Amniotic epithelial cell (primary cell): ENCODE measurements at places on chromosomes 4 and X.

DNA sequence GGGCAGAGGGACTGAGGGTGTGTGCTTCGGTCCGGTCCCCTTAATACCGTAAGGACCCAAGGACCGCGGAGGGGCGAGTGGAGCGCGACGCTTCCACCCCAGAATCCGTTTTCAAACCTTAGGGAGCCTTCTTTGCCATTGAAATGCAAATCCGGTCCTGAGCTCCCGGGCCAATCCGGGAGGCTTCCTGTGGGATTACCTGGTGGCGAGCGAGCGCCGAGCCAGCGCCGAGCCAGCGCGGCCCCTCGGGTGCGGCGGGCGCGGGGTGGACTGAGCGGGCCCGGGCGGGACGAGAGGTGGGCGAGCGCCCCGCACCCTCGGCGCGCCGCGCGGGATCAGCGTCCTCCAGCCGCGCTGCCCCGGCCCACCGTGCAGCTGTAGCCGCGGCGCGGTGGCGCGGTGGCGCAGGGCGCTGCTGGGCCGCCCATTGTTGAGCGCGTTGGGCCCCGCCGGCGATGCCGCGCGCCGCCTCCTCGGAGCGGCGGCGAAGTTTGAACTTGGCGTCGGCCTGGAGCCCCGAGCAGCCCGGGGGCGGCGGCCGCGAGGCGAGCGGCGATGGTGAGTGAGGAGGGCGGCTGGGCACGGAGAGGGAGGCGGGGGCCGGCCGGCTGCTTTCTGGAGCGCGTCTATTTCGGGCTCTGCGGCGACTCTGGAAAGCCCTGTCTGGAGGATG, 208.7 kb downstream of the SOWAHB start:
- DNase-seq = no peak

- DNase-seq = no peak
These were observed 3.4 kb upstream of the RRAGB start for GRCh38 chrX:55714161-55714560.

- peak; percentile 90 for DNase-seq
These were observed 185.0 kb upstream of the GPRIN3 start for GRCh38 chr4:89492581-89493071.

- no peak for DNase-seq
These were observed 586.8 kb upstream of the PITX2 start for GRCh38 chr4:111209706-111210105.

- DNase-seq = no peak
These were observed 434 bp downstream of the CXCL3 start for GRCh38 chr4:74038086-74038424.

DNA sequence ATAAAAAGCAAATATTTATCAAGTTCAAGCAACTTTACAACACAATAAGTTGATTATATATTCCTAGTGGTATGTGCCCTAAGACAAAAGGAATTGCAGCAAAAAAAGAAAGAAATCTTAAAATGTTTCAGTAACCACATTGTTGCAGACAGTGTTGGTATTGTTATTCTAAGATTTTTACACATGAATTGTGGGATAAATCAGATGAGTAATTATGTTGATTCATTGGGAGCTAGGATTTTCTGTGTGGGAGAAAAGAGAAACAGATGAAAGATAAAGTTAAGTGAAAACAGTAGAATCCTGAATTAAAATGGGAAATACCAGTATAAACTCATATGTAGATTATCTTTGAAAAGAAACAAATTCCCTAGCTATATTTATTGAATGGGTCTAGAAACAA, 362.4 kb downstream of the PPP3CA start:
- DNase-seq = peak; percentile 83

GRCh38 chr4:126924237-126924636, 708.5 kb upstream of the INTU start:
- no peak for DNase-seq

GRCh38 chr4:189769131-189769530, 171.5 kb upstream of the FRG1 start:
- DNase-seq = no peak

DNA sequence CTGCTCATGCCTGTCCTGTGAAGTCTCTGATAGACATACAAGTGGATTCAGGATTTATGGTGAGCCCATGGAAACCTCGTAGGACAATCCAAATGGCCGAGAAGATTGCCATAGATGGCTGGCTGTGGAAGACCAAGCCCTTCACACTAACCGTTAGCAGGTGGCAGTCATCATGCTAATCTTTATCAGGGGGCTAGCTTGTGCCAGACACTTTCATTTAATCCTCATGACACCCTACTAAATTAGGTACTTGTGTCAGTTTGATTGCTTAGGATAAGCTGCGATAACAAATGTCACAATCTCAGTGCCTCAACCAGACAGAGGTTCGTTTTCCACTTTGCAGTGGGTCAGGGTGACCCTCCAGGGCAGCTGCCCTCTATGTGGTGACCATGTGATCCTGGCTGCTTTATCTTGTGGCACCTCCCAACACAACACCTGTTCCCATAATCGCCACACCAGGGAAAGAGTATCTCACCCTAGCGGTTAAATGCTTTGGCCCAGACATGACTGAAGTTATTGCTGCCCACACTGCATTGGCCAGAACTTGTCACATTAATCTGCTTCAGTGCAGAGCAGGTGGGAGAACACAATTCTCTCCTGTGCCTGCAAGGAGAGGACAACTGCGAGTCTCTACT, 60.8 kb downstream of the REPS2 start:
- peak; percentile 23 for DNase-seq

- peak; percentile 24 for DNase-seq
These were observed 43.2 kb upstream of the TMSB15B start for GRCh38 chrX:103919270-103919637.

- DNase-seq = peak; percentile 71
These were observed 2.3 kb downstream of the ZNF827 start for GRCh38 chr4:145936142-145936996.

DNA sequence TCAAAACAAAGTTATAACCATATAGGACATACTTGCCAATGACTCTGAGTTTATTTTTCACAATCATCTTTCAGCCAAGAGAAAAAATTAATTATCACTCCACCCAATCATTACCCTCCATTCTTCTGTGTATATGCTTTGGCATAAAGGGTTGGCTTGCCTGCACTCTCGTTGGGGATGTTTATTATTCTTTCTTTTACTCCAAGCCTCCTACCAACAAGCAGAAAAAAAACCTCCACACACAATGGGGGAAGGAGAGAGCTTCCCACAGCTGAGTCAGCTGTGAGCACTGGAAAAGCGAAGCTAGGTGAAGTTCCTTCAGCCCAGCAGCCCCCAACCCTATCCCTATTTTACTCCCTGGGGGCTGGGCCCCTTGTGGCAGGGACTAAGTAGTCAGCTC, 1.5 kb downstream of the OPHN1 start:
- DNase-seq = no peak

DNA sequence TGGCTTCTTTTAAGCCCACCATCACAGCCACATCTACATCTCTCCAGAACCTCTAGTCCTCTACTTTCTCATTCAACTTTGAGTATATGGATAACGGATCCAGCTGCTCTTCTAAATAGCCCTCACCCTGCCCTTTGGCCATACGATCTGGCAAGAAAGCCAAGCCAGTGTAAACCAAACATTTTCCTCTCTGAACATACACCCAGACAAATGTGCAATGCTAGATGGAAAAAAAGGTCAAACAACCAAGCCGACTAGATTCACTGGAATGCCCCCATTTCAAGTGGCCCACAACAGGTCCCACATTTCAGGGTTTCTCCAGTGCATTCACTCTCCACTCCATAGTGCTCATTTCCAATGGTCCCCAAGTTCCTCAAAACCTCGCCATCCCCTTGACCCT, 24.0 kb downstream of the USP46 start:
- DNase-seq = no peak

GRCh38 chr4:7279902-7280301, 87.6 kb downstream of the SORCS2 start:
- no peak for DNase-seq

GRCh38 chr4:177287255-177287654, 22.4 kb upstream of the NEIL3 start:
- DNase-seq = no peak

DNA sequence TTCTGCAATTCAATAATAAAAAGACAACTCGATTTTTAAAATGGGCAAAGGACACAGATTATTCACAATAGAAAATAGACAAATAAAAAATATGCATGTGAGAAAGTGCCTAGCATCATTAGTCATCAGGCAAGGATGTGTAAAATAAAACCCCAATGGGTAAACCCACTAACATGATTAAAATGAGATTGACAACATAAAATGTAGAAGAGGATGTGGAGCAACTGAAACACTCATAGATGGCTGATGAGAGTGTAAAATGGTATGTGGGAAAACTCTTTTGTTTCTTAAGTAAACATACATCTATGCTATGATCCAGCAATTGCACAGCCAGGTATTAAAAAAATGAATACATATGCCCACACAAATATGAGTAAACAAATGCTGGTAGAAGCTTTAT, 177.6 kb downstream of the IQCM start:
- peak; percentile 47 for DNase-seq

- DNase-seq = no peak
These were observed 329.9 kb downstream of the ARHGAP10 start for GRCh38 chr4:148061795-148062194.

DNA sequence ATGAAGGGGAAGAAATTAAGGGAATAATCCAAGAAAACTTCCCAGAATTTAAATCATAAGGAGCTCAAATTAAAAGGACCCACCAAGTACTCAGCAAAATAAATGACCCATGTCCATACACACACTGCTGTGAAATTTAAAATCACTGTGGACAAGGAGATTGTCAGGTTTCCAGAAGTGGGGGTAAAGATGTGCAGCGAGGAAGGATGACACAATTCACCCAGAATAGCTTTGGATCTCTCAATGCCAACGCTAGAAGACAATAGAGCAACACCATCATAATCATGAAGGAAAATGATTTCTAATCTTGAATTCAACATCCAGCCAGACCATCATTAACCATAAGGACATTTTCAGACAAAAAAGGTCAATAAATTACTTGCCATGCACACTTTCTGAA, 65.7 kb downstream of the CASK start:
- no peak for DNase-seq

GRCh38 chr4:159117968-159118367, 15.1 kb downstream of the RAPGEF2 start:
- no peak for DNase-seq

- no peak for DNase-seq
These were observed 37.7 kb downstream of the ANTXR2 start for GRCh38 chr4:80035336-80035735.

- no peak for DNase-seq
These were observed 213.5 kb upstream of the TAPT1 start for GRCh38 chr4:16439768-16440167.

DNA sequence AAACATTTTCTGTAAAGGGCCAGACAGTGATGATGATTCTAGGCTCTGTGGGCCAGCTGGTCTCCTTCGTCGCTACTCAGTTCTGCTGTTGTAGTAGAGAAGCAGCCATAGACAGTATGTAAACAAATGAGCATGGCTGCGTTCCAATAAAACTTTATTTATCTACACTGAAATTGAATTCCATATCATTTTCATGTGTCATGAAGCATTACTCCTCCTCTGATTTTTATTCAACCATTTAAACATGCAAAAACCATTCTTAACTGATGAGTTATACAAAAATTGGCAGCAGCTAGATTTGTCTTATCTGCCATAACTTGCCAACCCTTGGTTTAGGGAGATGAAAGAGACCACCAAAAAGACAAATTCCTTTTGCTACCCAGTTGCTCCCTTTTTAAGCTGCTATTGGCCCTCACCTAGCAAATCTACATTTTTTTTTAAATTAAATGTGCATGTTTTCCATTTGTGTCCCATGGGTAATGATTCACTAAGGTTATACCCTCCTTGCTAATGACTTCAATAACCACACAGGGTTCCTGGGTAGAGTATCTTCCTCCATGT, 309.9 kb downstream of the DHX15 start:
- DNase-seq = no peak

DNA sequence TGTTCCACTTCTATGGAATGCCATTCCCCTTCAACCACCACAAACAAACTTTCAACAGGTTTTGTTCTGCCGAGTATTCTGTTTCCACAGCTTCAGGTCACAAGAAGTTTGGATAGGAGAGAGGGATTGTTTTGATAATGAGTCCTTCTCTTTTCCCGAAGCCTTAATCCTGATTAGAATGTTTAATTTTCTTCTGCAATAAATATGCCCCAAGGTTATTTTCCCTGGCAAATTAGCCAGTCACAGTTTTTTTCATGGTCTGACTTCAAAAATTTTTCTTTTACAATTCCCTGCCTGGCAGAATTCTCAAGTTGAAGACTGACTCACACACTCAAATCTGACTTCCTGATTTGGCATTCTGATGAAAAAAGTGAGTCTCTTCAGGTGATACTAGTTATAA, 33.1 kb upstream of the EDNRA start:
- no peak for DNase-seq

DNA sequence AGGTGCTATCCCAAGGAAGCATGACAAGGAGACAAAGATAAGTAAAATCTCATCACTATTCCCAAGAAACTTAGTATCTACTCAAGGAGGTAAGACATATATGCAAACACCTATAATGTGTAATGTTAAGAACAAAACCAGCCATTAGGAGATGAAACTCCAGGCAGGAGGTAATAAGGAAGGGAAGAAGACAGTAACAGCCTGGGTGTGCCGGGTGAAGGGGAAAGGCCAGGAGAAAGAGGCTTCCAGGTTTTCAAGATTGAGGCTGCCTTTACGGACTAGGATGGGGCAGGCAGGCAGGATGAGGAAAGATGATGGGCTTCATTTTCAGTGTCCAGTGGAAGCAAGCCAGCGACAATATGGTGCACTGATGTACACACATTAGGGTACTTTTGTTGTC, 62.5 kb downstream of the LEF1 start:
- DNase-seq = no peak

DNA sequence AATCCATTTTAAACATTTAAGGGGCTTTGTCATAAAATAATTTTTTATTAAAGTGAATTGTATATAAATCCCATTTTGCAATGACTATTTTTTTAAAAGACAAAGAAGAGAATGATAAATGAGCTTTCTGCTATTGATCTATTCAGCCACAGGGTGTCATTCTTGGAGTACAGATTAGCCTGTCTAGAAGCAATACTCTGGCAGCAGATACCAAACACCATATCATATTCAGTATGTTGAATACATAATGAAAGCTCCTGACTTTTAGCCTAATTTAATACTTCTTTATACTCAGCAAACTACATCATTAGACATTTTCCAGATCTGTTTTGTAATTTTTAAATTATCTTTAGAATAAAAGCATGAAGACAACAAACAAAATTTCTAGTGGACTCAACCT, 496.3 kb downstream of the PDGFC start:
- DNase-seq = peak; percentile 65

- DNase-seq = no peak
These were observed 51.5 kb downstream of the SLC9A7 start for GRCh38 chrX:46707274-46707965.

- DNase-seq = peak; percentile 26
These were observed 652 bp downstream of the SRPX start for GRCh38 chrX:38220024-38220414.
